ENCODE measurements at places on chromosomes 16 and 17.

GRCh38 chr16:48075398-48075797 lies 80.4 kb downstream of the ABCC12 start:
- DNase-seq, result no peak

DNA sequence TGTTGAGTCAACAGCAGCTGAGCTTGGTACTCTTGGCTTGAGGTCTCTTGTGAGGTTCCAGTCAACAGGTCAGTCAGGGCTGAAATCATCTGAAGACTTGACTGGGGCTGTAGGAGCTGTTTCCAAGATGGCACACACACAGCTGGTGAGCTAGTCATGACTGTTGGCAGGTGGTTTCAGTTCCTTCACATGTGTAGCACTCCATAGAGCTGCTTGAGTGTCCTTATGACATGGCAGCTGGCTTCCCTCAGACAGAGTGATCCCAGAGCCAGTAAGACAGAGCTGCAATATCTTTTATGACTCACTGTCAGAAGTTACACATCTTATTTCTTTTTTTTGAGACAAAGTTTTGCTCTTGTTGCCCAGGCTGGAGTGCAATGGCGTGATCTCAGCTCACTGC lies 19.5 kb upstream of the GAS7 start:
- DNase-seq, result no peak

- DNase-seq, result no peak
These were observed 58.1 kb downstream of the METRNL start for GRCh38 chr17:83137523-83137922.

GRCh38 chr17:38915639-38915995 lies 9.8 kb upstream of the LASP1NB start:
- no peak for DNase-seq

- no peak for DNase-seq
These were observed 3.6 kb upstream of the HIC1 start for GRCh38 chr17:2051061-2051932.

- no peak for DNase-seq
These were observed 19.3 kb downstream of the SPECC1 start for GRCh38 chr17:20028443-20028842.

GRCh38 chr17:39923836-39924690 lies 3.3 kb downstream of the ORMDL3 start:
- no peak for DNase-seq

- DNase-seq, result no peak
These were observed 65.4 kb downstream of the MAF start for GRCh38 chr16:79535130-79535529.

GRCh38 chr17:6603744-6604325 lies 36.7 kb downstream of the KIAA0753 start:
- DNase-seq, result no peak

- DNase-seq, result no peak
These were observed 26.4 kb downstream of the CHP2 start for GRCh38 chr16:23781176-23781575.

DNA sequence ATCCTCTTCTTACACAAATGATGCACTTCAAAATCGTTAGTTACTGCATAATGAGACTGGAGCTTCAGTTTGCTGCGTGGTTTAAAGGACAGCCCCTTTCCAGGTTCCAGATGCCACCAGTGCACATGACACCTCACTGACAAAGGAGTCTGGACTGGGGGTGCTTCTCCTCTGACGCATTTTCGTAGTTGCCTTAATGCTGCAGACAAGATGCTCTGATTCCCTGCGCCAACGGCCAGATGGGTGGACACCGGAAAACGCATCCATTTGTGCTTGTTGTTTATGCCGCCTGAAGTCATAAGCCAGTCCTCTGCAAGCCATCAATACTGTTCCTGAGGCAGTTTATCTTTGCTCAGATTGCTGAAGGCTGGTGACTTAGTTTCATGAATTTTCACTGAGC lies 16.0 kb downstream of the FBXO31 start:
- no peak for DNase-seq

DNA sequence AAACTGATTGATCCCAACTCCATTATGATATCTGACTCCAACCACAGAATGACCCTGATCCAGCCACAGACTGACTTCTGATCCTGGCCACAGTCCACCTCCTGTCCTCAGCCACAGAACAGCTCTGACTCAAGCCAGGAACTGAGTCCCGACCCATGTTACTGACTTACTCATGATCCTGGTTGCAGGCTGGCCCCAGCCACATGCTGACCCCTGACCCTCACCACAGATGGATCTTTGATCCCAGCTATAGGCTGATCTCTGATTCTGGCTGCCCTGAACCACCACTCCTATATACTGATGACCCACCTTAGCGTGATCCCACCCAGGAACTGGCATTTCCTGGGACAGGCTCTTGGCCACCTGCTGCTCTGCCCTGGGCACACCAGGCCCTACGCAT lies 32.2 kb upstream of the IL21R start:
- no peak for DNase-seq

GRCh38 chr16:71594000-71594646 lies 17.2 kb upstream of the TAT start:
- no peak for DNase-seq

DNA sequence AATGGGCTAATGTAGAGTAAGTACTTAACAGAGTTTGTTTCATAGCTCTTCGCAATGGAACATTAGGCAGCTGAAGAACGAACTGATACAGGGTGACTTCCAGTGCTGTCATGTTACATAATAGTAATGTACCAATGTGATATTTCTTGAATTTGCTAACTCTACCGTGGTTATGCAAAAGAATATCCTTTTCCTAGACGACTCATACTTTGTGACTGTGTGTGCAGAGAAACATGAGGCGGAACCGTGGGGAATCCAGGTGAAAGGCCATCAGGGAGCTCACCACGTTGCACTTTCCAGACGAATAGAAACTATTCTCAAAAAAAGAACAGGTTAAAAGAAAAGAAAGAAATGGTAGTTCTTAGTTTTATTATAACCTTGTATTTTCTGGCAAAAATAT lies 13.2 kb downstream of the NOB1 start:
- DNase-seq, result no peak

DNA sequence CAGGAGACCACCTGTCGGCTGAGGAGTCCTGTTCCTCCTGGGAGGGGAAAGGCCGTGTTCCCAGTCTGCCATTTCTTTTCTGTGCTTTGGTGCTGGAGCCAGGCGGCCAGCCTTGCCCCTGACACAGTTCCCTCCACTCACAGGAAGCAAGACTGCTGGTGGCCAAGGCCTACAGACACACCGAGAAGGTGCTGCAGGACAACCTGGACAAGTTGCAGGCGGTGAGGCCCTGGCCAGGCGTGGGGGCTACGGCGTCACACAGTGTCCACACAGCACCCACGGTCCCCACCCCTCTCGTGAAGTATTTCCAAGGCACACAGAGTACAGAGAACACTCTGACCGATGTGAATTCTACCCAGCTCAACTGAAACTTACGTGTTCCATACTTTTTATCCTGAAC lies 6.1 kb upstream of the RPL13 start:
- DNase-seq, result no peak

Measured in GM12864 (cell line).